ENCODE measurements at places on chromosomes 6 and 20.

- no peak for DNase-seq
These were observed 263.4 kb upstream of the ECI2 start for GRCh38 chr6:4398791-4399190.

- DNase-seq = no peak
These were observed 351.4 kb upstream of the CDH4 start for GRCh38 chr20:60900618-60901017.

DNA sequence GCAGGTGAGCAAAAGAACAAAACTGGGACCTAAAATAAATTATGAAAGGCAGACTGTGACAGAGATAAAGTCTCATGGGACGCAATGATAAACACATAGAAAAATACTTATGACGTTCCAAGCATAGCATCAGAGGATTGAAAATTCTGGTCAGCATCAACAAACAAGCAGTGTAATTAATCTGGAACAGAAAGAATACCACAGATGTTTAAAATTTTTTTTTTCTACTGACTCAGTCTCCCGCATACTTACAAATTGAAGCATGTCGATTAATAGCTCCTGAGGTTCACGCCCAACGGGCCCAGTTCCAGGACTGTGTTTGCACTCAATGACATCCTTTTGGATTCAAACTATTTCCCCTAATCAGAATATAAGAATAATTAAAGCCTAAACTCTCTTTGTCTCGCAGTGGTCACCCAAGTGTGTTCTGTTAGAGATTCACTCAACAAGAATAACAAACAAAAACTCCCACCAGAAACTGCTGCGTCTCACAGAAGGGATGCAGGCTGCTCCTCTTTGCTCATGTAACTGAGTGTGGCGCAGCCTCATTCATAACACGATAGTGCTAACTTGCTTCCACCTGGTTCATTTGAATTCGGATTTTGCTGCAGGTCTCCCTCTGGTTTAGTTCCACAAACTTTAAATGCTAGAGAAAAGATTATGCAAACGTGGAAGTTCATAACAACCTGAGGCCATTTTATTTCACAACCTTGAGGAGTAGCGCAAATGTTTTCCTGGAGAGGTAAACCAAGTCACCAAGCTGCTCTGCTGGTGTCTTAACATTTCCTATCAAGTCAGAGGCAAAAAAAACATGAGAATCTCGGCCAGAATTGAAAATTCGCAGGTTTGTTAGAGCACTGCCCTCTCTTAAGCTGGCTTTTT, 69.0 kb upstream of the CITED2 start:
- no peak for DNase-seq

GRCh38 chr20:19644085-19644484, 114.0 kb upstream of the RIN2 start:
- DNase-seq = no peak

DNA sequence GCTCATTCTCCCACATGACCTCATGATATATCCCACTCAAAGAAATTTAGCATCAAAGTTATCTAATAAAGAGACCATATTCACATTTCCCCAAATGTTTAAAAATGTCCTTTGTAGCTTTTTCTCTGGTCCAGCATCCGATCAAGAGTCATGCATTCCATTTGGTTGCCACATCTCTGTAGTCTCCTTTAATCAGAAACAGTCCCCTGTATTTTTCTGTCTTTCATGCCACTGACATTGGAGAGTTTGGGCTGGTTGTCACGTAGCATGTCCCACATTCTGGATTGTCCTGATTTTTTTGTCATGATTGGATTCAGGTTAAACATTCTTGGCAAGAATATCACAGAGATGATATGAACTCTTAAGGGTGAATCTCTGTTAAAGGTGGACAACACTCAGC, 55.7 kb downstream of the SNX5 start:
- DNase-seq = no peak

GRCh38 chr20:23823621-23824324, 2.8 kb downstream of the CST2 start:
- no peak for DNase-seq

DNA sequence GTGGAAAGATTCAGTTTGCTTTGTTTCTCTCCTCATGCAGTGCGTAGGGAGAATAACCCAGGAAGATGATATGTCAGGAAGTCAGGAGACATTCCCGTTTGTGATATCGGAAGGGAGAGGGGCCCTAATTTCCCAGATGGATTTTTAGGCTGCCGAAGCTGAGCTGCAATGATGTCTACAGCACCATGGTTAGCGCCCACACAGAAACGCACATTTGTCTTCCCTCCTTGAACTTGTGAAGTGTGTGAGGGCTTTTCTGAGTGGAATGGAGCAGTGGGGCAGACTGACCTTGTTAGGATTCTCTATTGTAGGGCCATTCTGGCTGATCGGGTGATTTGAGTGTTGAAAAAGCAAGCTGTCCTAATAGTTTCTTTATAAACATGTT, 191.3 kb upstream of the ARG1 start:
- no peak for DNase-seq

DNA sequence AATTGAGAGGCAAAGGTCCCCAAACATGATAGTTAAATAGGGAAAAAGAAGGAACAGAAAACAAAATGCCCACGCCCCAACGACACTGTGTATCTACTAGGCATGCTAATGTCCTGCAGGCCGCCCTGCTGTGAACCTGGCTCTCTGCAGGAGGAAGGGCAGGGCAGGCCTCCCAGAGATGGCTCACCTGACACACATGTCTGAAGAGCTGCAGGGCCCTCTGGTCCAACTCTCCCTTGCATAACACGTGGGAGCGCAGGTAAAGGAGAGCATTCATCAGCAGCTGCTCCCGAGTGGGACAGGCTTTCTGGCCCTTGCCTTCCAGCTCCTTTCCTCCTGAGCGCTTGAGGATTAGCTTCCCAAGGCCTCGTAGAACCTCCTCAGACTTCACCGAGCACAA, 53.7 kb upstream of the LYRM2 start:
- DNase-seq = no peak

DNA sequence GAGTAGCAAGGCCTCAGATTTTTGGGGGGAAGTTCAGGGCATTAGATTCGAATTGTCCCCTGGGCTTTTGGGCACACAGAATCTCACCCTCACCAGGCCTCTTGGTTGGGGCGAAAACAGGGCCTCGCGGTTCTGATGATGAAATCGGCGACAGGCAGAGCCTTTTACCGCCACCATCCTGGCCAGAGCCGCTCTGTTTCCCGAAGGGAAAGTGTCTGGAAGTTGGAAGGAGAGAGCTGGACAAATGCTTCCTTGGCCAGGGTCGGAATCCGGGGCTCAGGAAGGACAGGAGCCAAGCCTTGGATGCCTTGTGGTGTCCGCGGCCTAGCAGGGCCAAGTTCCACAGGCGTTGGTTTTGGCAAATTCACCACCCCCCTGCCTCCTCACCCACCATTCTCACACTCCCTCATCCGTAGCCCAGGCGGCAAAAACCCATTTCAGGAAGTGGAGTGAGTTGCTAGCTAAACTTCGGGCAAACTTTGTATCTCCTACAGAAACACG, 3.5 kb upstream of the TFAP2A start:
- no peak for DNase-seq

- DNase-seq = no peak
These were observed 71.3 kb upstream of the IYD start for GRCh38 chr6:150297327-150298029.

DNA sequence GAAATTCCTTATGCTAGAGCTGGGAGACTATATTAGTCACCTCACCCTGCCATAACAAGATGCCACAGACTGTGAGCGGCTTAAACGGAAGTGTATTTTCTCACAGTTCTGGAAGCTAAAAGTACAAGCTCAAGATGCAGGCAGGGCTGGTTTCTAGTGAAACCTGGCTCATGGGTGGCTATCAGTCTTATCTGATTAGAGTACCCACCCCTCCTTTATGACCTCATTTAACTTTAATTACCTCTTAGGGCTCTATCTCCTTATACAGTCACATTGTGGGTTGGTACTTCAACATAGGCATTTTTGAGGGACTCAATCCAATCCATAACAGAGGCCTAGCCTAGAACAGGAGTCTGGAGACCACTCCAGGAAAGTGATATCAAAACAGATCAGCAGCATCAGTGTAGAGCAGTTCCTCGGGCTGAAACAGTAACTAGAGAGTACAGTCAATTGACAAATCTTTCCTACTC, 2.3 kb upstream of the SNRNP48 start:
- DNase-seq = no peak

DNA sequence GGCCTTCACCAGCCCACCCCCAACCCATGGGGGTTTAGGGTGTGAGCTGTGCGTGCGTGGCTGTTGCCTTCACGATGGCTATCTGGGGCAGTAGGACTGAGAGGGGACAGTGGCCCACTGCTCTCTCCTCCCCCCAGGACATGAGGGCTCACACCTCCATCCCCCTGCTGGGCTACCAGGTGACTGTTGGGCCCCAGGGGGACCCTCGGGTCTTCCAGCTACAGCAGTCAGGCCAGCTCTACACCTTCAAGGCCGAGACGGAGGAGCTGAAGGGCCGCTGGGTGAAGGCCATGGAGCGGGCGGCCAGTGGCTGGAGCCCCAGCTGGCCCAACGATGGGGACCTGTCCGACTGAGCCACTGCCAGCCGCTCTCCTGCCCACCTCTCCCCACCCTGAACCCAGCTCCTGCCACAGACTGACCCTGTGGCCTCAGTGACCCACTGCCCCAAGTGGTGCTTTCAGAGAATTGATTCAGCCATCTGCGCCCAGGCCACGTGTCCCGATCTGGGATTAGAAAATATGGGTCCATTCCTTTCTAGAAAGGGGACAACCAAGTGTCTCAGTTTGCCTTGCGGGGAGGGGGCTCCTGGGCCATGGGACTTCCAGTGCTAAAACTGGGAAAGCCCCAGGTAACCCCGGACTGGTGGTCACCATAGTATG, 22.5 kb downstream of the FGD2 start:
- DNase-seq = peak; percentile 27

- DNase-seq = no peak
These were observed 119.7 kb upstream of the SLC2A12 start for GRCh38 chr6:134172020-134172705.

Data from left hindlimb (tissue), 1 donor.